ENCODE measurements at places on chromosomes 3 and 15. TPM values are rescaled to one million over a fixed set of nuclear protein-coding genes. Genes with fewer than 3 reads are reported as not detected.

DNA sequence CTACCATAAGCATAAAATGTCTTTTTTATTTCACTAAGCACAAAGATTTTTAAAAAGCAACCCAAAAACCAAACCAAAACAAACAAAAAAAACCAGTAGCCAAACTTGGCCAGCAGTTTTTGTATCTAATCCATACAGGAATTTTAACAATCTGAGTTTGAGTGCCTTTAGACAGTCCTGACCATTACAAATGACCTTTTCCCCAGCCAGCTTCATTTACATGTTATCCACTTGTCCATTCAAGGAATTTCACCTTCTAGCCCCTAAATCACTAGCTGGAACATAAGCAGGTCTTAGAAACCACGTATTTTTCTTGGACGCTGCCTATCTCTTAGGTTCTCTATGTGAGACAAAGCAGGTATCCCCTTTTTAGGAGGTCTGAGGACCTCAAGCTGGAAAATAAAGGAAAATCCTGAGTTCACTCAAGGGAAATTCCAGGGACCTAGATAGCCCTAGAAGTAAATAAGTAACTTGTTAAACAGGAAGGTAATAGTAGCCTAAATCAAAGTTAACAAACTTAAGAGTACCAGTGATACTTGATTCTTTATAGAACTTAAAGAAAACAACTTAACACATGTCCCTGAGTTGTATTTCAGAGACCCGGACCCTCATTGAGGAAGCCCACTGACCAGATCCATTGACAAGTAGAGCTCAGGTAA lies 34.2 kb downstream of the CIP2A start:
- DNase-seq, result no peak

- no peak for DNase-seq
Observed at GRCh38 chr3:10845001-10845761, 29.2 kb downstream of the SLC6A11 start.

Gene GOLGA6L22
- total RNA-seq, result 0.05 TPM

Gene TGM4
- total RNA-seq, result not detected

Gene HYAL1
- 140 TPM for total RNA-seq

Gene GPR176
- 0.88 TPM for total RNA-seq

Gene ATP8B4
- total RNA-seq, result 6.8 TPM

- no peak for DNase-seq
Observed at GRCh38 chr3:120025520-120025919, 68.7 kb downstream of the GSK3B start.

Gene SERPINI2
- 0.15 TPM for total RNA-seq

Gene SCAPER
- 6.9 TPM for total RNA-seq

All from left lobe of liver (tissue), 2 donors.